Left ventricle myocardium inferior (tissue), 1 donor: ENCODE measurements at places on chromosomes 5 and 9. TPM values are rescaled to one million over a fixed set of nuclear protein-coding genes. Genes with fewer than 3 reads are reported as not detected.

DNA sequence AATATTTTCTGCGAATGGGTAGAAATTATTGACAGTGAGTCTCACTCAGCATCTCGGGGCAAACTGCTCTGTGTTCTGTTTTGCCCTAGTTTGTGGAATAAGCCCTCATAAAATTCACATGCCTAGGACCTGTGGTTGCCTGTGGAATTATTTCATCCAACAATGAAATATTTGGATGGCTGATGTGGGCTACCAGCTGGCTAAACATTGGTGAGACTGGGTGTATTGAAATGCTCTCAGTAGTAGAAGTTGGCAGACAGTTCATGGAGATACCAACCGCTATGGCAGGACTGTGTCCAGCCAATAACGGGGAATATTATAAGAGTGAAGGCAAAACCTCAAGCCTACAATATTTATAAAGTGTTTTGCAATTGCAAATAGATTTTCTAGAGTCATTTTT, 344.1 kb upstream of the RPS23 start:
- H3K4me1 ChIP-seq: no peaks in the 10 kb centered on the region
- no peak for DNase-seq
- no peaks in the 10 kb centered on the region for H3K27me3 ChIP-seq
- no peak overlapping the region for H3K27ac ChIP-seq
- H3K36me3 ChIP-seq: no peaks in the 10 kb centered on the region

GRCh38 chr9:21144603-21145002, 3.0 kb upstream of the IFNW1 start:
- no peaks in the 10 kb centered on the region for H3K27me3 ChIP-seq

- H3K36me3 ChIP-seq: no peaks in the 10 kb centered on the region
- DNase-seq: no peak
- H3K27me3 ChIP-seq: no peaks in the 10 kb centered on the region
- H3K27ac ChIP-seq: peak overlapping the region; percentile 14
- peaks cover 21% of the 10 kb centered on the region for H3K4me1 ChIP-seq
- no peak overlapping the region for H3K4me3 ChIP-seq
These were observed 67.3 kb downstream of the SNX30 start for GRCh38 chr9:112817860-112818203.

DNA sequence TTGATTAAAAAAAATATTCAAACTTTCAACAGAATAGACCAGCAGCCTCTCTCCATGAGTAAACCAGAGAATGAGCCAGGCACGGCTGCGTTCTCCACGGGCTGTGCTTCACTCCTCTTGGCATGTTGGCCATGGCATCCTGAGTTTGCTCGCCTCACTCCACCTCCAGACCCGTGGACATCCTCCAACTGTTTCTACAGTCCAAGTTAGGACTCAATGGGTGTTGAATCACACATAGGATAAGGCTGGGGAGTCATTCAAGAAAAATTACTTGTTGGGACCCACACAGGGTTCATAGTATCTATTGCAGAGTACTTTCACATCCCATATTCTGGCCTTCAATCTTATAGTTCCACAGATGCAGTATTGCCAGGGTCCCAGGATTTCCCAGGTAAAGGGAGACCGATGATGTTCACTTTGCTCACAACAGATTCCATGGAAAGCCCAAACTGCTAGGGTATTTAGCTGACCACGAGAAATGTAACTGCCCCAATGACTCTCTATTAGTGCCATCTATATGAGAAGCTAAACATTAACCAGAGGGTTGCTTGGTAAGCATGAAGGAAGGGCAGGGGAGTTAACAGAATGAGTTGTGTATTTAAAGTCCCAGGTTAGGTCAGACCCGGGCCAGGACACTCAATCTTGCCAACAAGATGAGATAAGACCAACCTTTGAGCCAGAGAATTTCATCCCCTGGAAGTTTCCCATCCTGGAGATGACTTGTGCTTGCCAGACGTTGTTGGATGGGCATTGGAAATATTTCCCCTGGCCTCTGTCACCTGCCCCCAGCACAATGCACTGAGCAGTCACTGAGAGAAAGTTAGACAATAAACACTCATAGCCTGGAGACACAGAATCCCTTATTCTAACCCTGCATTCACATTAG, 19.7 kb upstream of the GDA start:
- no peak for DNase-seq
- H3K27ac ChIP-seq: peak overlapping the region; percentile 5
- no peak overlapping the region for H3K4me3 ChIP-seq
- no peaks in the 10 kb centered on the region for H3K27me3 ChIP-seq
- peaks cover 14% of the 10 kb centered on the region for H3K4me1 ChIP-seq
- H3K36me3 ChIP-seq: no peaks in the 10 kb centered on the region

SPATA9 gene
- total RNA-seq: not detected
